ENCODE measurements at places on chromosomes 5 and 9.

- DNase-seq: no peak
Measured at GRCh38 chr5:79567926-79568549, 44.2 kb upstream of the TENT2 start.

DNA sequence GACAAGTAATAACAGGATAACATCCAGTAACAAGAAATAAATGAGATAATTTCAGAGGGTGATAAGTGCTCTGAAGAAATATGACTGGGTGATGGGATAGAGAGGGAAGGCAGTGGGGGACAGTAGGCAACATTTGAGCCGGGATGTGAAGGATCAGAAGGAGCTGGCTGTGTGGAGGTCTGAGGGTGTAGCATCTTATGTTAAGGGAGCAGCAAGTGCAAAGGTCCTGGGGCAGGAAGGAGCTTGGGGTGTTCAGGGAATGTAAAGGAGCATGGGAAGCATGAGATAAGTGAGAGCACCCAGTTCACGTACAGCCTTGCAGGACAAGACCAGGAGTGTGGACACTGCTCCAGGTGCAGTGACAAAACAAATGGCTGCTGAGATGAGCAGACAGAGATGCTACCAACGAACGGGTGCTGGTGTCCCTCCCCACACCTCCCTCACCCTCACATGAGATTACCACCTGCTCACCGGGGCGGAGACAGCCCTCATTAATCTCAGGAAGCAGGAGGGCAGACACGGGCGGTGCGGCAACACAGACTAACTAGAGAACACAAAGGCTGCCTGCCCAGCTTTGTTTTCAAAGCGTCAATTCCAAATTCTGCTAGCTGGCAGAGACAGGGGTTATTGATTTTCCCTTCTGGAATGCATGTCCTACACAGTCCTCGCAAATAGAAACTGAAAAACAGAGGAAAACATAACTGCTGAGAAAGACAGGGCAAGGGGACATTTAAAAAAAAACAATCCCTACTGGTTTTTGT lies 298.1 kb upstream of the PANK3 start:
- DNase-seq: no peak

- no peak for DNase-seq
Measured at GRCh38 chr5:68405784-68406743, 190.5 kb downstream of the PIK3R1 start.

GRCh38 chr9:127923771-127924170 lies 6.8 kb downstream of the PIP5KL1 start:
- DNase-seq: no peak

GRCh38 chr5:37553720-37554404 lies 174.7 kb downstream of the WDR70 start:
- no peak for DNase-seq

DNA sequence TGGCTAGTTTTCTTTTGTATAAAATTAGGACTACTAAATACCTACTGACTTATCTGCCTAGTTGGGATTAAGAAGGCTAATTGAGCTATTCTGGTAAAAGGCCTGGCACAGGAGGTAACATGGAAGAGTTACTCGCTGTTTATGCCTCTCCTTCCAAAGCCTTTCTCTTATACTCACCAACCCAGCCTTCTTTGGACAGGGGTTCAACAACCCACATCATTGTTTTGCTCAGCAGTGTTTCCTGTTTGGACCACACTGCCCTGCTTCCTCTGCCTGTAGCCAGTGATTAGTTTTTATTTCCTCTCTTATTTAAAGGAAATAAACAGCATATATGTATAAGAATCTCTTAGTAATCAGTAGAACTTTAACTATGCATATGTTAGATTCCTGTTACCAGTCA lies 85.1 kb upstream of the TLX3 start:
- DNase-seq: no peak

DNA sequence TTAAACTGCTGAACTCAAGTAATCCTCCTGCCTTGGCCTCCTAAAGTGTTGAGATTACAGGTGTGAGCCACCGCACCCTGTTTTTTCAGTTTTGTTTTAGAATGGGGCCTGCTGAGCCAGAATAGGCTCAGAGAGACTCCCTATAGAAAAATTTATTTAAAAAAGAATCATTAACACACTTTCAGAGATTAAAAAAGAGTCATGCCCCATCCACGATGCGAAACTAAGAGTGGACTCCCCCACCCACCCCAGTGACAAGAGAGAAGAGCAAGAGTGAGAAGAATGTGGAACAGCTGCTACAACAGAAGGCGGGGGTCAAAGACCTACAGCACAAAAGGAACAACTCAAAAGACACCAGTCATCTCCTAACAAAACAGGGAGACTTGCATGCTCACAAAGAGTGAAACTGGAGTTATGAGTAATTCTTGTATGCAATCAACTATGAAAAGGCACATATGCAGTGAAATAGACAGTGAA lies 47.2 kb downstream of the GLDC start:
- DNase-seq: no peak

DNA sequence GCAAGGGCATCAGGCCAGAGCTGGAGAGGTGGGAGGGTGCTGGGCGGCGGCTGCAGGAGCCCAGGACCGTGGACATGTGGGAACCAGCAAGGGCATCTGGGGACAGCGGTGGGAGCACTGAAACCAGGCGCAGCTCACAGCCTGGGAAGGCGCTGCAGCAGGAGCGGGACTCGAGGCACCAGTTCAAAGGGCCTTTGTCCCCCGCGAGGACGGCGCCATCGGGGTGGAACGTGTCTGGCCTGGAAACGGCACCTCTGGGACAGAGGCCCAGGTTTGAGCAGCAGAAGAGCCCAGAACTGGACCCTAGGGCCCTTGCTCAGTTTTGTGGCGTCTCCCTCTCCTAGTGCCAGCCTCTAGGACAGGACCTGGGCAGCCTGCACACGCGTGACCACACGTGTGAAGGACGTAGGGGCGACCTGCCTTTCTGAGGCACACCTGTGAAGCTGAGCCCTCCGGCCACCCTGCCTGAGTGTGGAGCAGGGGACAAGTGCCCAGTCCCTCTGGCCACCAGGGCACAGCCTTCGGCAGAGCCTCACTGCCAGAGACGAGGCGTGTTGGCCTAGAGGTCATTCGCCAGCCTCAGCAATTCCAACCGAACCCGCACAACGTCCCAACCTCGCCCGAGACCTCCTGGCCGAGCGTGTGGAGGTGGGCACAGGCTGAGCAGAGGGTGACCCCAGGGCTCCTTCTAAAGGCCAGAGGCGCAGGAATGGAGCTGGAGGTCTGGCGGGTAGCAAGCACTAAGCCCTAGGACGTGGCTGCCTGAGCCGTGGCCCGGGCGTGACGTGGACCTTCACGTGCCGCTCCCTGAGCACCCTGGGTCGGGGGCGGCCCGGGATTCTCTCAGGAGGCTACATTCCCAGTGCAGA lies 2.2 kb upstream of the TMEM210 start:
- no peak for DNase-seq

- no peak for DNase-seq
Measured at GRCh38 chr5:155069961-155070360, 56.4 kb downstream of the KIF4B start.

GRCh38 chr9:132020272-132020671 lies 59.4 kb downstream of the MED27 start:
- DNase-seq: no peak

DNA sequence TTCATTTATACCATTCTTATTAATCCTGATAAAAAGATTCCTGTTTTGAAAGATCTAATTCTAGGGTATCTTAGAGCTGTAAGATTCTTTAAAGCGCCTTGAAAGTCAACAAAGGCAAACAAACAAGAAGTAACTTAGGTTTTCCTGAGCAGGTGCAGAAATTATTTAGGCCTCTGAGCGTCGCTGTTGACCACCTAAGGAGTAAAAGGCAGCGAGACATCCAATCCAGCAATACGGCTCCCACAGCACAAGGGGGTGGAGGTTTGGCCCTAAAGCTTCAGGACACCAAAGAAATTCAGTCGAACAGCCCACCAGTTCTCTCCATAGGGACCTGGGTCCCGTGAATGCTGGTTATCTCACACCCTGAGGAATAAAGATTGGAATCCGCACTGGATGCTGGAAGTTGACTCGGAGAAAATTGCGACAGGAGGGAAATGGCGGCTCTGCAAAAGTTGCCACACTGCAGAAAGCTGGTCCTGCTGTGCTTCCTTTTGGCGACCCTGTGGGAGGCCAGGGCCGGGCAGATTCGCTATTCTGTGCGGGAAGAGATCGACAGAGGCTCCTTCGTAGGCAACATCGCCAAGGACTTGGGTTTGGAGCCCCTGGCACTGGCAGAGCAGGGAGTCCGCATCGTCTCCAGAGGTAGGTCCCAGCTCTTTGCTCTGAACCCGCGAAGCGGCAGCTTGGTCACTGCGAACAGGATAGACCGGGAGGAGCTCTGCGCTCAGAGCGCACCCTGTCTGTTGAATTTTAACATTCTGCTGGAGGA lies at the start of gene PCDHGA2:
PCDHGA2 (plus strand) TSS at position 223 of the 769 bp plus-strand sequence.
- no peak for DNase-seq

DNA sequence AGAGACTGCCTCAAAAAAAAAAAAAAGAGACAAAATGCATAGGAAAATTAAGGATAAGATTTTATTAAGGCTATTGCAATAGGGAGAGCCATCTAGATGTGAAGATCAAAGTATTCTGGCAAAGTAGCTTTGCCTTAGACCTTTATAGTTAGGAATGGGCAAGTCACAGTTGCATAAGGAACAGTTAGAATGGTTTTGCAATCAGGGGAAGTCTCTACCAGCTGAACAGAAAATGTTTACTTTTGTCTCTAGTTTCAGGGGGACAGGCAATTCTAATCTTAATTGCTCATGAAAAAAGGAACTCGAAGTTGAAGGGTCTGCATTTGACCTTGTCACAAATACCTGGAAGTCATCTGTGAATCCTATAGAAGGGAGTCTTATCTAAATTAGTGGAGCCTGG lies 13.1 kb upstream of the ATP6V1G1 start:
- DNase-seq: no peak

- no peak for DNase-seq
Measured at GRCh38 chr9:84856181-84856632, 186.7 kb downstream of the NTRK2 start.

- DNase-seq: no peak
Measured at GRCh38 chr5:31470608-31471007, 61.3 kb downstream of the DROSHA start.
